ENCODE measurements at places on chromosomes 4 and X.

GRCh38 chr4:112355662-112356061 is 58.5 kb downstream of the ALPK1 start:
- no peak for DNase-seq

DNA sequence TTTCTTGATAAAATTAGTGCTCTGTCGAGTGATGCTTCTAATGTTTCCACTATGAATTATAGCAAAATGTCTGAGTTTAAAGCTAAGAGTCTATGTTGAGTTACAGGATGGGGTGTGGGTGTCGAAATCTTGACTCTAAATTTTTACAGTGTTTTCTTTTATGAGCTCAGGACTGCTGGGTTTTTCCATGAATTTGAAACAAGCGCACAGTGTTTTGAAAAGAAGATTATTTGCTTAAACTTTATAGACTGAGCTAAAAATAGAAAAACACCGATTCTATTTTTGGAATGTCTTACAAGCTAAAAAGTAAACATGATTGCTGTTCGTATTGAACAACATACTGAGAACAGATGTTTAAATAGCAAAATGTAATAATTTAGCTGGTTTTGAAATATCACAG is 7.5 kb downstream of the PTTG2 start:
- DNase-seq, result no peak

- no peak for DNase-seq
Observed at GRCh38 chr4:56276547-56276946, 110.7 kb downstream of the AASDH start.

- DNase-seq, result no peak
Observed at GRCh38 chr4:112003231-112003907, 141.9 kb upstream of the FAM241A start.

GRCh38 chr4:84726356-84726755 is 143.4 kb downstream of the CDS1 start:
- DNase-seq, result no peak

DNA sequence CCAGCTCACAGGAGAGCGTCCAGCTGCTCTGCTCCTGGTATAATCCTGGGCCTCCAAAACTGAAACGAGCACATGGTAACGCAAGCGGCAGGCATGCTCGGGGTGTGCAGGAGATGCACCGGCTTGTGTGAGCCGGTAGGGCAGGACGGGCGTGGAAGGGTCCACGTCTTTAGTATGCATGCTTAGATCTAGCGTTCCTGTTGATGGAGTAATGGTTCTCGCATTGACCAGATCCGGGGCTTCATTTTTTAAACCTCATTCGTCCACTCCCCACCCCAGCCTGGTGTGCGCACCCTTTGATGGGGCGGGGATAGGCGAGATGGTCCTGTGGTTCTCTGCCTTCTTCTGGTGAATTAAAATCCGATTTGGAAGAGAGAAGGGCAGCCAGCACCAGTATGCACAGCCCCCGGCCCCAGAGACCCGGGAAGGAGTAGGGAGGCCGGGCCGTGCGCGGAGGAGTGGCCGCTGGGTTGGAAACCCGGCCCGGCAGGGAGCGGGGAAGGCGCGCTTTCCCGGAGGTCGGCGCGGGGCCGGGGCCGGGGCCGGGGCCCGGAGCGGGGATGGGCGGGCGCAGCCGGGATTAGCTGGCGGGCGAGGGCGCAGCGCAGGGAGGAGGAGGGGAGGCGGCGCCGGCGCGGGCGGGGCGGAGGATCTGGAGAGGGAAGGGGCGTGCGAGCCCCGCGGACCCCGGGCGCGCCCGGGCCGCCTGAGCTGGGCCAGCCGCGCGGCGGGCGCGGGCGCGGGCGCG is 39.9 kb downstream of the FAM149A start:
- DNase-seq, result no peak

DNA sequence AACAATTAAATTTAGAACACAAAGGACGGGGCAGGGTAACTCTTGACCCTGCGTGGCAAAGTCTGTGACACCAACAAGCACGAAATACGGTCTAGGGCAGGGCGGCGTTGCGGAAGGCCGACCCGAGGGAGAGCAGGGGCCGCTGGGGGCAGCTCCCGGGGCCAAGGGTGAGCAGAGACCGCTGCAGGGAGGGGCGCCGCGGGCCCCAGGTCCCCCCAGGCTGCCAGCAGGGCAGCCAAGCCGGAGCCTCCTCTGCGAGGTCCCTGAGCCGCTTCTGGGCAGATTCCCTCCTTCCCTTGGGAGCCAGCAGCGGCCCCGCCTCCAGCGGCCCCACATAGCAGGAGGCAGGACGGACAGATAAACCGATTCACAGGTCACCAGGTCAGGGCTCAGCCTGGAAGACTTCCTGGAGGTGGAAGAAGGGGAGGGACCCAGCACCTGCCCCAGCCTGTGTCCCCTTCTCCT is 90.2 kb downstream of the FAM53A start:
- no peak for DNase-seq

GRCh38 chrX:13717700-13718472 is 16.5 kb downstream of the TRAPPC2 start:
- DNase-seq, result no peak
